Suppressor macrophage treated with lipopolysaccharide for 4 hours (primary cell): ENCODE measurements at places on chromosomes 5 and 9.
A peak's percentile ranks its signal among the peaks of the same experiment; 100 is the strongest.

GRCh38 chr9:129143031-129143927, 32.1 kb downstream of the PTPA start:
- peak; percentile 83 for DNase-seq

- DNase-seq: peak; percentile 75
These were observed 127.5 kb upstream of the CCNG1 start for GRCh38 chr5:163309914-163310313.

DNA sequence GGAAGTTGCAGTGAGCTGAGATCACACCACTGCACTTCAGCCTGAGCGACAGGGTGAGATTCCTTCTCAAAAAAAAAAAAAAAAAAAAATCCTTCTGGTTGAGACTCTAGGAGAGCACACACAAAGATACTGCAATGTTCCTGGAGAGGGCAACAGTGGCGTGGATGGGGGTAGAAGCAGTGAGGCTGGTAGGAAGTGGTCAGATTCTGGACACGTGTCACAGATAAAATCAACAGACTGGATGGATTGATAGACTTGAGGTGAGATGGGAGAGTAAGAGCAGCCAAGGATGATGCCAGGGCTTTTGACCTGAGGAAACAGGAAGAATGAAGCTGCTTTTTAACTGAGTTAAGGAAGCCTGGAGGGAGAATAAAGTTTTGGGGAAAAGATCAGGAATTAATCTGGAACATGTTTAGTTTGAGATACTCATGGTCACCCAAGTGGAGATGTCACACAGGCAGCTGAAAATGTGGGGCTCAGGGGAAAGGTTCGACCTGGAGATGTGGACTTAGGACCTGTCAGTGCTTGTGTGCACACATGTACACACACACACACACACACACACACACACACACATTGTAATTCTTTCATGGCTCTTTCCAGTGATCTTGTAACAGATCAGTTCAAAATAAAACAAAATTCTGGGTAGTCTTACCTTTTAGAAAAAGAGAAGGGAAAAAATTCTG, 88.1 kb downstream of the FANCC start:
- no peak for DNase-seq

GRCh38 chr5:130652176-130652575, 512.9 kb downstream of the HINT1 start:
- DNase-seq: no peak

- DNase-seq: no peak
These were observed 231.6 kb downstream of the SLF1 start for GRCh38 chr5:94849821-94850736.
